GM03348 (cell line): ENCODE measurements at places on chromosomes 3 and 15.

DNA sequence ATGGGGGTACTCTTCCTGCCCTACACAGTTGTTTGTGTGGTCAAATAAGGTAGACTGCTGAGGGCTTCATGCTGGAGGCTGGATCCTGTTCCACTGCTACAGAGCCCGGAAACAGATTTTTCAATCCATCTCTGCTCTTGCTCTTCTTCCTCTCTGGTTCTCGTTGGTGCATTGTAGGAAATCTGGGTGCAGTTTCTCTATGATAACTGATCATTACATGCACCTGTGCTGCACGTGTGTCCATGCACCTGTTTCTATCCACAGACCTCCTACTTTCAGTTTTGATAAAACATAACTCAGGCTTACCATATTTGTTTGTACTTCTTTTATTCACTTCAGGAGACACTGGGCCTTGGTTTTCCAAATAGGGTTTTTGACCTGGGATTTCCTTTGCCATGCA, 21.3 kb downstream of the MINAR1 start:
- DNase-seq: no peak

GRCh38 chr3:129756871-129757270, 136.6 kb downstream of the TMCC1 start:
- peak; percentile 68 for DNase-seq

DNA sequence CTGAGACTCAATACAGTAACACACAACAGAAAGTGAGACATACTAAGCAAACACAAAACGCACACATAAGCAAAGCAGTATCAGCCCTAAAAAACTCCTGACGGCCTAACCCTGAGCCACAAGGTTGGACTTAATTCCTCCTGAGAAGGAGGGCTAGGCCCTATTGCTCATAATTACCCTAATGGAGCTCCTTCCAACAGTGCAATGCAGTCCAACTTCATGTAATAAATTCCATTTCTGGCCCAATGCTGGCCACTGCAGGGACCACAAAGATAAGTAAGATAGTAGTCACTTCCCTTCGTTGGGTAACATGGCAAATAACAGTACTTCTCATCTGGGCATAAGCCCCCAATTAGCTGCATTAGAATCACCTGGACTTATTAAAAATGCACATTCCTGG, 4.2 kb downstream of the VPS39 start:
- DNase-seq: peak; percentile 15

DNA sequence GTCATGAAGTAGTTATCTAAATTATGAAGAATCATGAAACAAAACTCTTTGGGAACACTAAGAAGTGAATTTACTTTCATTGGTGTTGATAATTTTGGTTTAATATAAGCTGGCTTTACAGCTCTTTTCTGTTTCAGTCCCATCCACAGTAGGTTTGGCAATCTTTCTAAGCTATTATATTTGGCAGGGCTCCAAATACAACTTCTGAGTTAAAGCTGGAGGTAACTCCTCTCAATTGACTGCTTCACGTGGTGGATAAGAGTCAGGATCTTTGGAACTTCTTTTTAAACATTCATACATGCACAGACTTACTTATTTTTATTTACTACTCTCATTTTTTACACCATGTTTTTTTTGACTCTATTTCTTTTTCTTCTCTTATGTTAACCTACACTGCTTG, 106.5 kb upstream of the EPHA3 start:
- no peak for DNase-seq

DNA sequence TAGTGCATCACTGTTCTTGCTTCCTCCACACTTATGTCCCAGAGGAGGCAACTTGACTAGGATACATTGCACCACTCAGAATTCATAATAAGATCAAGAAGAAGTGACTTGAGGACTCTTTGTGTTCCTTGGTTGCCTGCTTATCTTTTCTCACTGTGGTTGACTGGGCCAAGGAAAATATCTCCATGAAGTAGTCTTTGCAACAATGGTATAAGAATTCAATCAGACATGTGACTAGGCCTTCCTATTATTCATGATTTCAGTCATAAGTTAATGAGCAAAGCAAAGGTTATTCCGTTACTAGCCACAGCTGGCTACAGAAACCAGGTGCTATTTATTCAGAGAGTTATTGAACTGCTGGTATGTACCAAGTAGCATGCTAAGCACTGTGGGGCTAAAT, 359.3 kb downstream of the RORA start:
- DNase-seq: no peak

- DNase-seq: no peak
Measured at GRCh38 chr3:32384938-32385337, 6.7 kb upstream of the CMTM7 start.

GRCh38 chr15:57227166-57227565, 149.1 kb upstream of the CGNL1 start:
- DNase-seq: no peak

GRCh38 chr15:55649058-55649423, 60.9 kb upstream of the PYGO1 start:
- DNase-seq: peak; percentile 65

DNA sequence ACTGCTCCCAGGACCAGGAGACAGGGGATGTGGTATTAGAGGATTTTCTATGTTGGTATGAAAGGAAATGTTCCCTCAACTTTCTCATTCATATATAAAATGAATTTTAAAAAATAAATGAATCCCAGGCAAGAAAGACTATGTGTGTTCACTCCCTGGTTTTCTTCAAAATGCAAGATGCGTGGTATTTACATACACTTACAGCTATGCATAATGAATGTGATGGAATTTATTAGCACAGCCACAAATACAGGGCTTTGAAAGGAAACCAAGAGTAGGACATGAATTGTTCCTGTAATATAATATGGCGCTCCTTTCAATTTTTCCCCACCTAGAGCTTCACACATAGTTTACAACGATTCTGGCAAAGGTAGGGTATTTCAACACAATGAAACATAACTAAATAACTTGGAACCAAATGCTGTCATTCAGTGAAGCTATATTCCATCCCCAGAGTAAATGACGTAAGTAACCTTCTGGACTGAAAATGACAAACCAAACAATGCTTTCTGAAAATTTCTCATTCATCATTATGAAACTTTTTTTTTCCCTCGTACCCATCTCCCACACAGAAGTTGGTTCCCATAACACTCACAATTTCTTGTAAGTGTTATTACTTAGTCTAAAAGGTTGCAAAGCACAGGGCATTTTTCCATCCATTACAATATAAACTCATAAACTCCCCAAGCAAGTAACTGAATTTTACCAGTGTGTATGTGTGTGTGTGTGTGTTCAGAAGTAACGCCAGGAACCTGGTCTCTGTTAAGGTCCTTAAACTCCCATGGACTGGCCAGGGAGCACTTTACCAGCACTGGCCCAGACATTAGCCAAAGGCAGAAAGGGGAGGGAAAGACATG, 41.8 kb downstream of the CBLB start:
- DNase-seq: no peak

DNA sequence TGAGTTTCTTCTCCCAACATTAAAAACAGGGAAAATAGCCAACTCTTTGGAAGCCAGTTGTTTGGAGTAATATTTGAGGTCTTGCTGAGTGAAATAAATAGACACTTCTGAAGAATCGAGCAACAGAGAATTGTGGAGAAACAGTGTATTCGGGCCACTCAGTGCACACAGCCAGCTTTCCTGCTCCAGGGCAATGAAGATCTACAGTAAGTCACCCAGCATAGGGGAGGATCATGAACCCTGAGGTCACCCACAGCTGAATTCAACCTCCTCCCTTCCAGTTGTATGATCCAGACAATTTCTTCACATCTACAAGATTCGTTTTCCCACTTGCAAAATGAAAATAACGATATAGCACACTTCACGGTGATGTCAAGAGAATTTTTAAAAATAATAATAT, 161.7 kb upstream of the BCL6 start:
- DNase-seq: no peak

DNA sequence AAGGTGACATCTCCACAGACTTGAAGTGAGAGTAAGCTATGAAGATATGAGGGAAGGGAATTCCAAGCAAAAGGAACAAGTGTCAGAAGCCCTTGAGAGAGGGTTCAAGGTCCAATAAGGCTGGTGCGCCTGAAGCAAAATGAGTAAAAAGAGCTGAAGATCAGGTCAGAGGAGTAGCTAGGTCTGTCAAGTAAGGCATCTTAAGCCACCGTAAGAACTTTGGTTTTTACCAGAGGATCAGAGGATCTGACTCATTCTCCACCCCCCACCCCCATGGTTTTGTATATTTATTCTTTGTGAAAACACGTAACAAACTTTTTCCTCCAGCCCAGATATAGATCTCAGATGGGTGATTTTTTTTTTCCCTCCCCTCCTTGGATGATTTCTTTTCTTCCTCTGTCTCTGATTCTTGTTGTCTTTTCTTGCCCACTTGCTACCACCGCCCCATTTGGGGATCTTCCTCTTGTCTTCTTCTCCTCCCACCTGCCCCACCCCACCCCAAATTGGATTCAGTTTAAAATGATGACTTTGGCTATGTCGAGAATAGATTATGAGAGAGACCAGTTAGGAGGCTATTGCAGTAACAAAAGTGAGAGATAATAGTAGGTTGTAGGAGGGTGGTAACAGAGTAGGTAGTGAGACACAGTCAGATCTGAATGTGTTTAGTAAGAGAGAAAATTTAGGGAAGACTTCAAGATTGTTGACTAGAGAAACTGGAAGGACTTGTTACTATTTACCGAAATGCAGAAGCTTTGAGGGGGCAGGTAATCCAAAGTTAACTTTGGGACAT, 6.1 kb downstream of the TRMT10C start:
- no peak for DNase-seq

GRCh38 chr15:92914768-92915221, 14.7 kb downstream of the CHD2 start:
- DNase-seq: no peak
